GM12864 (cell line): ENCODE measurements at places on chromosomes 12 and 14.
A peak's percentile ranks its signal among the peaks of the same experiment; 100 is the strongest.

- no peak for DNase-seq
Observed at GRCh38 chr14:93073910-93074769, 41.6 kb downstream of the ITPK1 start.

DNA sequence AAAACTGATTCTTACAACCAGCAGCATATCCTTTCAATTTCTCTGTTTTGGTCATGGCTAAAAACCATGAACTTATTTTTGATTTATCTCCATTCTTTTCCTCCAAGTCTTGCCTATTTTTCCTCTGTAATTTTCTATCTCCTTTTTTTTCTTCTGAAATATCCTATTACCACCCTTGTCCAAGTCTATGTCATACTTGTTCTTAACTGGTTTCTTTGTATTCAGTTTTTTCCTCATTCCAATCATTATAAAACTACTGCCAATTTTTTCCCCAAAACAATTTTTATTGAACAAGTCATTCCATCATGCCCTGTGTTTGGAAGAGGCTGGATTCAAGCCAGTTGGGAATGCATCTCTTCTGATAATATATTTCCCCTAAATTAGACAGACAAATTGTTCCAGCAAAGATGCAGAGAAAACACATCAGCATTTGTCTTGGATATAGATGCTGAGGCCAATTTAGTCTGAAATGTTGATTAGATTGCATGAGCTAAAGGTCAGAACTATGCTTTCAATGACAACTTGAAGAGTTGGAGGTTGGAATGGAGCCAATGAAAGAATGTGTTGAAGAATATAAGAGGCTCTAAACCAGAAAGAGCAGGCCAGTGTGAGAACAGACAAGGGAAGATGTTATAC, 30.7 kb downstream of the OTOGL start:
- DNase-seq = no peak

- no peak for DNase-seq
Observed at GRCh38 chr14:104323551-104324175, 185.3 kb downstream of the KIF26A start.

DNA sequence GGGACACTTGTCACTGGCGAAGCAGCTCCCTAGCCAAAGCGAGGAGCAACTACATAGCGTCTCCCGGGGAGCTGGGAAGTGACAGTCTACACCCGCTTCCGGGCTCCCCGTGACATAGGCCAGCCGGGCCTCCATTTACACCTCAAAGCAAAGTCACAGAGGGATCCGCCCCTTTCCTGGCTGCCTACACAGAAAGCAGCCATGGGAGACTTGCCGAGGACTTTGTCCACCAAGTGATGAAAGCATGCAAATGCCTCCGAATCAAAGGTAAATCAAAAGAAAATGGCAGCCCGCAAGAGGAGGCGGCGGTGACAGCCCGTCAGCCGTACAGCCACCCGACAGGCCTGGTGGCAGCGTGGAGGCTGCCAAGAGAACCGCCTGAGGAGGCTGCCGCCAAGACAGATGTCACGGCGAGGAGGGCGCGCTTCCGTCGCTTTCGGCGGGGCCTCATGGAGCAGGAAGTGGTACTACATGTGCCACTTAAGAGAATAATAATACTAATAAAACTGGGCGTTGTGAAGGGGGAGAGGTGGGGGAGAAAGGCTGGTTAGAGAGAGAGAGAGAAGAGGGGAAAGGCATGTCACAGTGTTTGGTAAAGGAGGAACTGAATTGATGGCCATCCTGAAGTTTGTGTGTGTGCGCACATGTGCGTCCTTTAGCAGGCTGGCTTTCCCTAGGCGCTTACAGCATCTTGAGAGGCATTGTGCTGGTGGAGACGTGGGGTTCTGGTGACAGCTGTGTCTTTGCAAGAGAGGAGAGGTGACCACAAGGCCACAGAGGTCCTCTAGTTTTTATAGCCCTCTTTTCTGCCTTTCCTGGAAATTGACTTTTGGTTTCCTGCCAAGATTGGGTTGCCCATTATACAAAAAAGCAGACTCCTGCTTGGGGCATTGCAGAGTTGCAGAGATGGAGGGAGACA, 661.7 kb downstream of the VRK1 start:
- no peak for DNase-seq

DNA sequence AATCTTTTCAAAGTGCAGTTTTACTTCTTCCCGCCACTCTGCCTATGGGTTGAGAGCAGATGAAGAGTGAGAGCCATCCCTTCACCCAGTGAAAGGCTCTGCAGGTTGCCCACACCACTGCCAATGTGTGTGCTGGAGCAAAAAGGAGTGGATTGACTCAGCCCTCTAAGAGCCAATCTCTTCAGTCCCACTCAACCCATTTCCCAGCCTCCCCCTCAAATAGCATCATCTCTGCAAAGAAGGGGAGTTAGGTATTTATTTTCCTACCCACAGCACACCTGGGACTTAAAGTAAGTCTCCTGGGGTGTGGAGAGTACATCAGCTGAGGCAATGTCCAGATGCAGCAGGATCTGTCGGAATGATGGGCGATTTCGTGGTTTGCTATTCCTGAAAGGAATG, 15.3 kb downstream of the MAP3K12 start:
- no peak for DNase-seq

DNA sequence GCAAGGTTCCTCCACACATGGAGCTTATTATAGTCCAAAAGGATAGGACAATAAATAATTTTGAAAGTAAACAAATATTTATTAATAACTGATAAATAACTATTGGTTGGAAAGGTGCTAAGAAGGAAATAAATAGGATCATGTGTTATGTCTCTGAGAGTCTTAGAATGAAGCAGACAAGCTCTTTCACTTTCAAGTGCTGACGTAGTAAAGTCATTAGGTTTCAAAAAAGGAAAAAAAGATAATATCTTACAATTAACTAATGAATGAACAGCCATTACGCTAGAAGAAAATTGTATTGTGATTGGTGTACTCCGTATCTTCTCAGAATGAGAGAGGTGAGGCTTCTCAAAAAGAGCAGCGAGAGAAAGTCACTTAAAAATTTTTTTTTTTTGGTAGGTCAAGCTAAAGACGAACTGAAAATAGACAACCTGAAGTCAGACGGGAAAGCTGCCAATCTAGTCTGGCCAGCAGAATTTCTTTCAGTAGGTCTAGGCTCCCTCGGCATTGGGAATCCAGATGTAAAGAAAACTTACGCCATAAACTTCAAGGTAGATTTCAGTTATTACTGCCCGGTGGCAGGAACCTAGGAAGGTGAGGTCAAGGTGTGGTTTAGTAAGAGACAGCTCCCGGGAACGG, 583 bp upstream of the LEMD3 start:
- no peak for DNase-seq

- DNase-seq = no peak
Observed at GRCh38 chr12:131151558-131152345, 198.0 kb downstream of the ADGRD1 start.

DNA sequence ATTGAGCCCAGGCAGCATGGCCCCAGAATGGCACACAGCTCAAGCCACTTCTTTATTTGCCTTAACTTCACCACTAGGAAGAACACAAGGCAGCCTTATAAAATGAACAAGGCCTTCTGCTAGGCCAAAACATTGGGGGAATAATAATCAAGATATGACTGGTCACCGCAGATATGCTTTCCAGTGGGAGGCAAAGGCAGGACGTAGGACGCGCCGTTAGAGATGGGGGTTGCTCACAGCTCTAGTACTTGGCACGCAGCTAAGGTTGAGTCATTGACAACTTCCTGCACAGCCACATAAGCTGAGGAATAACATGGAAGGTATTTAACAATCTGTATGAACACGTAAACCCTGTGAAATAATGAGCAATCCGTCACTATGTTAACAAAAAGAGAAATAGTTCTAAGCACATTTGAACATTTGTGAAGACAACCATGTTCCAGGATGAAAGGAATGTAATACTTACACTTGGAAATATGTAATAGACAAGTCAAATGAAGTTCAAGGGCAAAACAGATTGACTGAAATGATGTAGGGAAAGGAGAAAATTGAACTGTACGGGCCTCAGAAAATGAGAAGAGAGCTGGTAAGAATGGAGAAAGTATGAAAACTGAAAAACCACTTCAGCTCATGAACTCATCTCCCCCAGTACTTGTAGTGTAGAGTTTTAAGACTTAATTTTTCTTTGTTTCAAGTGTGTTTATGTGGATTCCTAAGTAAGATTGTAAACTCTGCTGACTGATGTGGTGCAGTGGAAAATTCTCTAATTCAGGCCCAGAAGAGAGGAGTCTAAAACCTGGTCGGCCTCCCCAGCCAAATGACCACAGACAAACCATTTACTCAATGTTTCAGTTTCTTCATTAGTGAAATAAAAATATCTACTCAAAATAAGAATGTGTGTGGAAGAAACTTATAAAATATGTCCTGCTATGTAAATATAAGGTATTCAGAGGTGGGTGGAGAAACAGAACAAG, 59.3 kb upstream of the CCDC91 start:
- DNase-seq = no peak

DNA sequence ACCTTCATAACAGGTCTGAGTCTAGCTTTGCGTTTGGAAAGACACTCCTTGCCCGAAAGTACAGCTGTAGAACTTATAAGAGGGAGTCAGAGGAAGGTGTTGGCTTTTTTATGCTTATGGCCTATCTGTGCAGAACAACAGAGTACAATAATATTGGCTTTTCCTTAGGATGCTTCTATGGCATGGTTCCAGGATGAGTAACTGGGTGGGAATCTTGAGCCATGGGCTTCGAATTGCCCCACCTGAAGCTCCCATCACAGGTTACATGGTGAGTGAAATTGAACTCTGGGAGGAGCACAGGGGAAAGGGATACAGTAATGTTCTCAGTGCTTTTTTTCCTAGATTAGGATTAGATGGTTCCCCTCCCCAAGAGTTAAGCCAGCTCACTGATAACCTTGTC, 13.0 kb downstream of the PARP2 start:
- no peak for DNase-seq

- DNase-seq = no peak
Observed at GRCh38 chr12:24815114-24815423, 133.8 kb downstream of the BCAT1 start.

DNA sequence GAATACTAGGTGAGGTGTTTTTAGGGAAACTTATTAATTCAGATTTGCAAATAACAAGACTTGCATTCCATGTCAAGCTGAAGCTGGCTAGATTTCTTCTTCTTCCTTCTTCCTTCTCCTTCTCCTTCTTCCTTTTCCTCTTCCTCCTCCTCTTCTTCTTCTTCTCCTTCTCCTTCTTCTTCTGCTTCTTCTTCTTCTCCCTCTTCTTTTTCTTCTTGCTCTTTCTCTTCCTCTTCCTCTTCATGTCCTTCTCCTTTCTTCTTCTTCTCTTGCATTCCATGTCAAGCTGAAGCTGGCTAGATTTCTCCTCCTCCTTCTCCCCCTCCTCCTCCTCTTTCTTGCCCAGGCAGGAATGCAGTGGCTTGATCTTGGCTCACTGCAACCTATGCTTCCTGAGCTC, 297.8 kb downstream of the PRKD1 start:
- DNase-seq = no peak

- DNase-seq = no peak
Observed at GRCh38 chr12:31521964-31522363, 69.0 kb downstream of the DENND5B start.

DNA sequence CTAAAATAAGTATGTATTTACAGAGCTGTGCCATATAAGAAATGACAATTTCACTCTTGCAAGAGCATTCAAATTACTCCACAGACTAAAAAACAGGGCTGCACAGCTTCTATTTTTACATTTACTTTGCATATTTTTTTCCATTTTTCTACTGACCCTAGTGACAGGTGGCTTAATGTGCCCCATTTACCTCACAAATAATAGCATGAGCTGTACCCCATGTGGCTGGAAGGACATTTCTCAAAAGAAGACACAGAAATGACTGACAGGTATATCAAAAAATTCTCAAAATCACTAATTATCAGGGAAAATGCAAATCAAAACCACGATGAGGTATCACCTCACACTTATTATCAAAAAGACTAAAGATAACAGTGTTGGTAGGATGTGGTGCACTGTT, 1128.6 kb downstream of the SLC16A7 start:
- no peak for DNase-seq

- DNase-seq = no peak
Observed at GRCh38 chr12:32181498-32182175, 75.0 kb downstream of the BICD1 start.

DNA sequence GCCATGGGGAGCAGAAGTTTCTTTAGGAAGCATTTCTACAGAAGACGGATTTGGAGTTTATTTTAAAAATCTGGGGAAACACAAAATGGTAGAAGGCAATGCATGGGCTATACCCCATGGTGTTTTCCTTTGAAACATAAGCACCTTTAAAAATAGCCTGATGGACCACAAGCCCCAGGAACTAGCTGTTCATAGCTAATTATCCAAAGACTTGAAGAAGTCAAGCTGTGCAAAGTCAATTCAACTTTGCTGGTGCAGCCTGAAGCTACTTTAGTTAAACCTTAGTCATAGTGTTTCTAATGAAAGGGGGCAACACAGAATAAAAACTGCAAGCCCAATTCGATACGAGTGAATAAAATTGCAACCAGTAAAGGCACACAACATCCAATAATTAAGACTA, 732.5 kb downstream of the GALC start:
- no peak for DNase-seq

- DNase-seq = no peak
Observed at GRCh38 chr12:9796971-9797370, 30.3 kb upstream of the KLRF1 start.

GRCh38 chr12:44848703-44849085, 27.4 kb downstream of the NELL2 start:
- DNase-seq = peak; percentile 16

- no peak for DNase-seq
Observed at GRCh38 chr12:53944907-53945847, 6.5 kb downstream of the HOXC13 start.

- DNase-seq = no peak
Observed at GRCh38 chr14:95365401-95365800, 45.7 kb upstream of the CLMN start.

GRCh38 chr12:109930028-109930800, 30.1 kb downstream of the TCHP start:
- DNase-seq = no peak

GRCh38 chr12:108840605-108841332, 16.6 kb downstream of the SSH1 start:
- DNase-seq = no peak

GRCh38 chr14:68510201-68511128, 282.4 kb downstream of the ZFP36L1 start:
- DNase-seq = no peak

DNA sequence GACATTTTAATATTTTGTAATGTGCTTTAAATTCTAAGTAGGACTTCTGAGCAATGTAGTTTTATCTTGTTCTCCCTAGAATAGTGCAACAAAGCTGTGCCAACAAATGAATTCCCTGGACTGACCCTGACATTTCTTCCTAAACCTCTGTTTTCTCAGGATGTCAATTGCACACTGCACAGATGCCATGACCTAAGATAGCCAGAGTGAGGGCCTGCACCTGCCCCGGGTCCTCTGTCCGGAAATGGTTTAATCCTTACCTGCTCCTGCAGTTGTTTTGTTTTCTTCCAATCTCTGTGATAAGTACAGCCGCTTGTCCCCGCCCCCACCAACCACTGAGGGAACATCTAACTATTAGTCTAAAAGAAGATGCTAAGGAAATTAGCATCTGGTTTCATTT, 831.5 kb downstream of the GALC start:
- no peak for DNase-seq
